ENCODE measurements at places on chromosomes 5 and 9.

DNA sequence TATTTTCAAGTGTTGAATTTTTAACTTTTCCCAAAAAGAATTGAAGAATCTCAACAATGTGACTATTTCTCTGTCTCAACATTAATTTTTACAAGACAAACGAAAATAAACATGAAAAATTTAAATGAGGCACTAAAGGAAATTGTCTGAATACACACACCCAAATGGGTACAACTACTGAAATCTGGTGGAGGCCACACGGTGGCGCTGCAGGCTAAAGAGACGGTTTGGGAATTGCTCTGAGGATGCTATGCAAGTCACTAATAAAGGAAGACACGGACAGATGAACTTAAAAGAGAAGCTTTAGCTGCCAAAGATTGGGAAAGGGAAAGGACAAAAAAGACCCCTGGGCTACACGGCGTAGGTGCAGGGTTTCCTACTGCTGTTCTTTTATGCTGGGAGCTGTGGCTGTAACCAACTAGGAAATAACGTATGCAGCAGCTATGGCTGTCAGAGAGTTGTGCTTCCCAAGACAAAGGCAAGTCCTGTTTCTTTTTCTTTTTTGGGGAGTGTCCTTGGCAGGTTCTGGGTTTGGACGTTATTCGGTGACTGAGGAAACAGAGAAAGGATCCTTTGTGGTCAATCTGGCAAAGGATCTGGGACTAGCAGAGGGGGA is at the start of gene PCDHB10:
Gene PCDHB10 (plus strand): TSS at position 244 of the 616 bp plus-strand sequence. CDS start 200 bp downstream, at position 444.
- DNase-seq: no peak

DNA sequence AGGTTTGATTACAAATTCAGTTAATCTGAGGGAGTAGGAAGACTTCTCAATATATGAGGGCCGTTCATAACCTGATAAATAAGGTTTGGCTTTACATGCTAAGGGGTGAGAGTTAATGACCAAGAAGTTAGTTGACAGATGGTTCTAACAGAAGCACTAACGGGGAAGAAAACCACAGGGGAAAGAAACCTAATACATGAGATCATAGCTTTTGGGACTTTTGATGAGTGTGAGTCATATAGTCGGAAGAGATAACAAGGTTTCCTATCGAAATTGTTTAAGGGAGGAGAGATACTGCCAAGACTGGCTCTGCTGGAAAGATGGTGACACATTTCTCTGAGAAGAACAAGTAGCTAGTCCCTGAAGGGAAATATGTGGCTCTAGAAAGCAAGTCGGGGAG is 140.1 kb downstream of the COX7C start:
- DNase-seq: no peak

GRCh38 chr9:117887941-117888340 is 183.7 kb downstream of the TLR4 start:
- DNase-seq: no peak

DNA sequence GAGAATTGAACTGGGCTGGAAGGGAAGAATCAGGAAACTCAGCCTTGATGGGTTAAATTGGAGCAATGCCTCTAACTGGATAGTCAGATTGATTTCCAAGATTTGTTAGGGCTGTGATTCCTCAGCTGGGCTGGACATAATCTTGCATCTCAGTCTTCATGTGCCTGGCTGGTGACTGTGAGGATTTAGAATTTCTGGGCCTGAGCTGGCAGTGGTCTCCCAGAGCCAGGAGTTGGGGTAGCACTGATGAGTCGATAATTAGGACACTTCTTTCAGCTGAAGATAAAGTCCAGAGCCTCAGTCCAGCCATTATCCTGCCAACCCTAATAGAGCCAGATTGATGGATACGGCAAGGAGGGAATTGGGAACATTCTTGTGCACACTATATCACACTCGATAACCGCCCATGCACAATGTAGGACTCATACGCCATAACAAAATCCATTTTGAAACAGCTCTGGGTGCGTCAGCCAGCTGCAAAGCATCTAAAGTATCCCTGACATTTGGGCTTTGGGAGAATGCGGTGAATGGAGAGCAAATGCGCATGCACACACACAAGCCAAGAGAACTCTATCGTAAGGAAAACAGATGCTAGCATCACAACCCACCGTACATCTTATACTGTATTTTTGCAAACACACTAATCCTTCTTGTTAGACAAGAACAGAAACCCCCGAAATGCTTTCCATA is 405.1 kb upstream of the KLF4 start:
- no peak for DNase-seq

- DNase-seq: no peak
Observed at GRCh38 chr5:179530069-179530998, 20.0 kb upstream of the RUFY1 start.

- DNase-seq: peak; percentile 23
Observed at GRCh38 chr9:33852216-33852826, 35.4 kb downstream of the UBE2R2 start.

DNA sequence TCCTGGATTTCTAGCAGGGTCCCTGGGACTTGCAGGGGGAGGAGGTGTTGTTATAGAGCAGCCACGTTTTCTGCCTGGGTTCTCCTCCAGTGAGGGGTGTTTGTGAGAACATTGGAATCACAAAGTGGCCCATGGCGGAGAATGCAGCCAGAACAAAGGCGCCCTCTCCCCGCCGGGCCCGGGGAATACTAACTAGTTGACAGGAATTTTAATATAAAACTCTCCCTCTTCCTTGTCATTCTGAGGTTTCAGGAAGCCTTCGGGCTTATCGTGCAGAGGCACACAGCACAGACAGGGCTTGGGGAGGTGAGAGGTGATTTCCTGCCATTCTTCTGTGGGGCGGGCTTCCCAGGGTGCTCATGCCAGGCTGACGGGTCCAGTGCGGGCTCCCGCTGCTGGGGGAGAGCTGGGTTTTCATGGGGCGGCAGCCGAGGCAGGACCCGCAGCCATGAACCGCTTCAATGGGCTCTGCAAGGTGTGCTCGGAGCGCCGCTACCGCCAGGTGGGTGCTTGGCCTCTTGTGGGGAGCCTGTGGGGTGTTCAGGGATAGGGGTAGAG is 37.7 kb downstream of the RGS3 start:
- DNase-seq: no peak

DNA sequence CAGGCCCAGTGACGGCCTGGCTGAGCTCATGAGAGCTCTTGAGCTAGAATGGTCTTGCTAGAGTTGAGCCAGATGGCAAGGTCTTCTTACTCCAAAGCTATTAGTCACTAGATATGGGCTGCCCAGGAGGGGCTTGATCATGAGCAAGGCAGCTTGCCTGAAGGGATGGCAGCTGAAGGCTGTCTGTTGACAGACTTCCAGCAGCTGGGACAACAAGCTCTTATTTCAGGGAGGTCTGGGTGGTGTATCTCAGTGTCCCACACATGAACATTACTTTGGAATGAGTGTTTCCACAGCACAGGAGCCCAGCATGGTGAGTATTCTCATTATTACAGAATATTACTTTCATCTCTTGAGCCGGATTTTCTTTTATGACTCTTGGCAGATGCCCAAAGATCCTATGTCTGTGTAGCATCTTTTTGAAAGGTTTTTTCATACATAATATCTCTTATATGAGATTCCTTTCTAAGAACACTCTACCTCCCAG is 414.1 kb downstream of the ARHGEF28 start:
- DNase-seq: peak; percentile 78

- DNase-seq: no peak
Observed at GRCh38 chr5:145499483-145499882, 335.7 kb downstream of the PRELID2 start.

- no peak for DNase-seq
Observed at GRCh38 chr5:160363660-160364395, 6.6 kb downstream of the C1QTNF2 start.

- DNase-seq: no peak
Observed at GRCh38 chr9:134842321-134842720, 38.3 kb upstream of the FCN2 start.

GRCh38 chr5:72817076-72817481 is 618 bp downstream of the TNPO1 start:
- peak; percentile 19 for DNase-seq

- no peak for DNase-seq
Observed at GRCh38 chr5:73160239-73160671, 12.7 kb upstream of the TMEM174 start.

DNA sequence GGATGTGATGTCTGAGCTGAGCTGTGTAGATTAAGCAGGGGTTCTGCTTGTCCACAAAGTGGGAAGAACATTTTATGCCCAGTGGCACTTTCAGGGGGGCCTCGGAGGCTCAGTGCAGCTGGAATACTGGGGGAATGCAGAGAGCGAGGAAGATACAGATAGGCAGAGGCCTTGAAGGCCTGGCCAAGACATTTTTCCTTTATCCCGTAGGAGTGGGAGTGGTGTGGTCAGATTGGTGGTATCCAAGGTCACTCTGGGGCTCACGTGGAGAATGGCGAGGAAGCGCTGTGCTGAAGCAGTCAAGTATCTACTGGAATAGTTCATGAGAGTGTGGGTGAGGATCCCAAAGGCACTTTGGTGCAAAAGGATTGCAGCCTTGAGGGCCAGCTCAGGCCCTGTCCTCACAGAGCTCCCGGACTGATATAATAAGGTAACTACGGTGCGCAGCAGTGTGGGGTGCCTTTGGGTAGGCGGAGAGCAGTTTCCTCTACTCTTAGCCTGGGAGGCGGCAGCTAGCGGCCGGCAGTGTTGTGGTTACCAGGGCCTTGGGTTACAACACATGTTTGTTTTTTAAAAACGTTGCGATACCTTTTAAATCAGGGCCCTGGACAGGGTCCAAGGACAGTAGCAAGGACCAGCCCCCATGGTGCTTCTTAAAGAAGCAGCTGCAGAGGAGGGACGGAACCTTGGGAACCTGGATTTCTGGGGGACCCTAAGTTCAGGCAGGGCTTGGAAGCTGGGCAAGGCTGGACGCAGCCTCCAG is 10.8 kb upstream of the CCDC69 start:
- no peak for DNase-seq

DNA sequence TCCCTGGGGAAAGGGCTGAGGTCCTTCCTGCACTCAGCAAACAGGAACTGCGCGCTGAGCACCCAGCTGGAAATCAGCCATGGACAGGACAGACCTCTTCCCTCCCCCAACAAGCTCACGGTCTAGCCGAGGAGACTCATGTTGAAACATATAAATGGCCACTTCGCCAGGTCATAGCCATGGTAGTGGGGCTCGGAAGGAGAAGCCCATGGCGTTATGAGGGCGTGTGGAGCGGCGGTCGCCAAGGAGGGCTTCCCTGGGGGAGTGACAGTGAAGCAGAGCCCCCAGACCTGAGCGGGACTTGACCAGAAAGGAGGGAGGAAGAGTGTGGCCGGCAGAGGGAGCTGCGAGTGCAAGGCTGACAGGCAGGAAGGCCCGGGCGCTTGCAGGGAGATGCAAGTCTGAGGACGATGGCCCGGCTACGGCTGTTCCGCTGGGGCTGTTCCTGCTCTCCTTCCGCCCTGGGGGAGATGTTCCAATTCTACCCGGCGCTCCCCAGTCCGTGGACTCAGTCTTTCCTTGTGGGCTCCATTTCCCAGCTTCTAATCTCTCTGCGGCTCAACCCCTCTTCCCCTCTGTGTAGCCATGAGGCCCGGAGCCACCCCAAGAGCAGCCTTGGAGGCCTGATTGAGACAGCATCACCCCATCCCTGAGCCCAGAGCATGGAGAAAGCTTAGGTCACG is 43.9 kb upstream of the PRRC2B start:
- peak; percentile 19 for DNase-seq

- DNase-seq: no peak
Observed at GRCh38 chr5:133993185-133993936, 11.4 kb downstream of the VDAC1 start.

GRCh38 chr9:111661802-111662521 is 557 bp downstream of the GNG10 start:
- no peak for DNase-seq

GRCh38 chr5:17258431-17258830 is 41.0 kb downstream of the BASP1 start:
- peak; percentile 52 for DNase-seq

GRCh38 chr5:138139781-138140090 is 508 bp upstream of the NME5 start:
- DNase-seq: no peak

DNA sequence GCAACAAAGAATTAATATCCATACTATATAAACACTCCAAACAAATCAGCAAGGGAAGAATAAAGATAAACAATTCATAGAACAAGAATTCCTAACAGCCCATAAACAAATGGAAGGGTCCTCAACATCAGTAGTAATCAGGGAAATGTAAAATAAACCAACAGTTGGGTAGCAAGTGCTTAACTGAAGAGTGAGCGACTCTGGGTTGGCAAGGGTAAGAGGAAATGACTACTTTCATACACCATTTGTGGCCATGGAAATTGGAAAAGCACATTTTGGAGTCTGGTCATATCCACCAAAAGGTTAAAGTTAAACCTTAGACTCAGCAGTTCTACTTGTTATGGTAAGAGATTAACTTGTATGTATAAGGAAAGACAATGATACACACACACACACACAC is 17.4 kb upstream of the RORB start:
- no peak for DNase-seq

DNA sequence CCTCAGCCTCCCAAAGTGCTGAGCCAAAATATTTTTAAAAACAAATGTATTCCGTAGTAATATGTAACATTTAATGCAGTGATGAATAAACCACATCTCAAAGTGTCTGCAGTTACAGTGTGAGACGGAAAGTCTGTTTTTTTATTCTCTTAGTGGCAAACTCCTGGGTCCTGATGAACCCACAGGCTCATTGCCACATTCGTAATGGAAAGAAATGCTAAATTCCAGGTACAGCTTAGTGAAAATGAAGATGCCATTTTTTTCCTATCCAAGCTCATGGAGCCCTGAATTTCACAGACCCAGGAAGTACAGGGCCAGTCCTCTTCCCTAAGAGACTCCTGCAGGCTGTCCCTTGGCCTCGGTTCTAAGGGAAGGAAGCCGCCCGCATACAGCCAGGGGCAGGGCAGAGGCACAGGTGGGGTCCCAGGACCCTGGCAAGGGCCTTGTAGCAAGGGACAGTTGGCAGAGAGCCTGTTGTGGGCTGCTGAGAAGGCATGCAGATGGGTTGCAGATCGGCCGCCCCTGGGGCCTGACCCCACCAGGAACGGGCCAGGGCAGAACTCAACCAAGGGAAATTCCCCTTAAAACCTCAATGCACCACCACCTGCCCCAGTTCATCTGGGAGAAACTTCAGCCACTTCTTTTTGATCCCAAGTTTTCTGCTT is 36.2 kb downstream of the IPPK start:
- DNase-seq: no peak

DNA sequence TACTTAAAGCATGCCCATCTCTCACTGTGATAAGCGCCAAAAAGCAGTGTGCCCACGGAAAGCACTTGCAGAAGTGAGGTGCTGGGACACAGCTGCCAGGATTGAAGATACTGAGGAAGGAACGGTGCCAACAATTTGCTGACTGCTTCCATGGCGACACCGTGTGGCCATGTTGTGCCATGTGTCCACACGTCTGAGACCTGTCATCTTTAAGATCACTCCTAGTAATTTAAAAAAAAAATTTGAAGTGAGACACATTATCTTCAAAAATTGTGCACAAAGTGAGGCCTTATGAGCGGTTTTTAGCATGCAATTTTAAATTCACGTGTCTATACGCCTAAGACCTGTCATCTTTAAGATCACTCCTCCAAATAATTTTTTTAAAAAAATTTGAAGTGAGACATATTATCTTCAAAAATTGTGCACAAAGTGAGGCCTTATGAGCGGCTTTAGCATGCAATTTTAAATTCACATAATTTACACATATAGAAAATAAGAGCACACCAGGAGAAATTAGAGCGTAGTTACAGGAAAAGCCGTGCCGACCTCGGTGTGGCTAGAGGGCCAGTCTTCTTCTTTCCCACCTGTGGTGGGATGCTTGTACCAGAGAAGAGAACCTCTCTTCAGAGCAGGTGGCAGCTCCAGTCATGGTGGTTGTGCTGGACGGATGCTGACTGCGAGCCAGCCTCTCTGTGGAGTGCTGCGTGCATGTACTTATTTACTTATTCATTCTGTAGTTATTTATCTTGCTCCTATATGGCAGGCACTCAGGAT is 21.4 kb upstream of the FLT4 start:
- peak; percentile 3 for DNase-seq

Measured in HS-27A (cell line).